ENCODE measurements at places on chromosomes 2 and 18.

DNA sequence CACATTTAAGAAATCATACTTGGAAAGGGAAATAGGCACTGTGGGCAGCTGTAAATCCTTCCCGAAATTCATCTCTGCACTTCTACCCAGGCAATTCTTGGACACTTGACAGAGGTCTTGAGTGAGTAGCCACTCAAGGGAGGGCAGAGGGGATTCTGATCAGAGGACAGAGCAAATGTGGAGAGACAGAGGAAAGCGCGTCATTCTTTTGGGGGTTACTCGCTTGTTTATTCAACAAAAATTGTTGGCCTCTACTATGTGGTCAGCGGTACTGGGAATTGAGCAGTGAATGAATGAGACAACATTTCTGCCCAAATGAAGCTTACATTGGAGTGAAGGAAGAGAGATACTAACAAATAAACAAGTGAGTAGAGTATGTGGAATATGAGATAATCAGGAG is 41.4 kb upstream of the YES1 start:
- DNase-seq = no peak

- no peak for DNase-seq
Observed at GRCh38 chr2:223501641-223502040, 100.5 kb downstream of the SCG2 start.

DNA sequence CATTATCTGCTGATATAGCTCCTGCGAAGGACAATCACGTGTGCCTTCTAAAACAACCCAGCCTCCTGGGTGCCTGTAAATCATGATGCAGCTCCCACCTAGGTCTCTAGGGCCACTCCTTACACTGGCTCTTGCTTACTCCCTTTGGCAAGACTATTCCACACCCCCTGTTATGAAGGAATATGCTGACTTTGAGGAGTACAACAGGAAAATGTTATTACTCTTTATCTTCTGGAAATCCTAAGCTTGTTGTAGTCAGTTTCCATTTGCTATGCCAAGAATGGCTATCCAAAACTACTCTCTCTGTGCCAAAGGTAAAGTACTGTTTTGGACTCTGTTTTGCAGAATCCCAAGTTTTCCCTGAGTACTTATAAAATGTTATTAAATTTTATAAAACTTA is 7.7 kb downstream of the SGO2 start:
- DNase-seq = no peak

DNA sequence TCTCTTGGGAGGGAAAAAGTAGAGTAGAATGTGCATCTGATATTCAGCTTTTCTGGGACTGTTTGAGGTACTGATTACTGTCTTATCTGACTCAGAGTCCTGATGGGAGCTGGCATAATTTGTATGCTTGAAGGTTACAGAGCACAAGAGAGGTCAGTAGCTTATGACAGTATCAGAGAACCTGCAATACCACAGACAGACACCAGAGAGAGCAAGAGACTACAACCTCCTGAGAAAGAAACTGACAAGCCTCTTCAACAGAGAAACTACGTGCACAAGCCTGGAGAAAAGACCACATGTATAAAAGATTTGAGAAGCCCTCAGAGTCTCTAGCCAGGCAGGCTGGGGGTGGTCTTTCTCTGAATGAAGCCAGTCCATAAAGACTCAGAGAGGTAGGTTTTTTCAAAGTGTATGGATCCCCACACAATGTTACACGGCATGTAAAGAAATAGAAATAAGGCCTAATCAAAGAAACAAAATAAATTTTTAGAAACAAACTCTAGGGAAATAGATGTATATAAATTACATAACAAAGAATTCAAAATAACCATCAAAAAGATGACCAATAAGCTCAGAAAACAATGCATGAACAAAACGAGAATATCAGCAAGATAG is 568.3 kb downstream of the LRRTM4 start:
- DNase-seq = peak; percentile 19

DNA sequence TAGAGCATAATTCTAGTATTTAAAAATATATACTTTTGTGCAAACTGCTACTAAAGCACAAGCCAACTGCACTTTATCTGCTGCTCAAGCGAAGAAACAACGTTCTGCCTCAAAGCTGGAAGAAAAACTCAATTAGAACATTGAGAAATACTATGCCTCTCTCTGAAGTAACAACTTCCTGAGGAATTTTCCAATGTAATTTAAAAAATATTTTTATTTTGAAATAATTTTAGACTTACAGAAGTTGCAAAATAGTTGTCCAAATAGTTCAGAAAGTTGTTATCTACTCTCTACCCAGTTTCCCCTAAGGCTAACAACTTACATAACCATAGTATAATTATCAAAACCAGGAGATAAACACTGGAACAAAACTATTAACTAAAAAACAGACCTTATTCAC is 12.3 kb upstream of the POLI start:
- peak; percentile 9 for DNase-seq

GRCh38 chr2:4486971-4487370 is 783.6 kb downstream of the DCDC2C start:
- no peak for DNase-seq

DNA sequence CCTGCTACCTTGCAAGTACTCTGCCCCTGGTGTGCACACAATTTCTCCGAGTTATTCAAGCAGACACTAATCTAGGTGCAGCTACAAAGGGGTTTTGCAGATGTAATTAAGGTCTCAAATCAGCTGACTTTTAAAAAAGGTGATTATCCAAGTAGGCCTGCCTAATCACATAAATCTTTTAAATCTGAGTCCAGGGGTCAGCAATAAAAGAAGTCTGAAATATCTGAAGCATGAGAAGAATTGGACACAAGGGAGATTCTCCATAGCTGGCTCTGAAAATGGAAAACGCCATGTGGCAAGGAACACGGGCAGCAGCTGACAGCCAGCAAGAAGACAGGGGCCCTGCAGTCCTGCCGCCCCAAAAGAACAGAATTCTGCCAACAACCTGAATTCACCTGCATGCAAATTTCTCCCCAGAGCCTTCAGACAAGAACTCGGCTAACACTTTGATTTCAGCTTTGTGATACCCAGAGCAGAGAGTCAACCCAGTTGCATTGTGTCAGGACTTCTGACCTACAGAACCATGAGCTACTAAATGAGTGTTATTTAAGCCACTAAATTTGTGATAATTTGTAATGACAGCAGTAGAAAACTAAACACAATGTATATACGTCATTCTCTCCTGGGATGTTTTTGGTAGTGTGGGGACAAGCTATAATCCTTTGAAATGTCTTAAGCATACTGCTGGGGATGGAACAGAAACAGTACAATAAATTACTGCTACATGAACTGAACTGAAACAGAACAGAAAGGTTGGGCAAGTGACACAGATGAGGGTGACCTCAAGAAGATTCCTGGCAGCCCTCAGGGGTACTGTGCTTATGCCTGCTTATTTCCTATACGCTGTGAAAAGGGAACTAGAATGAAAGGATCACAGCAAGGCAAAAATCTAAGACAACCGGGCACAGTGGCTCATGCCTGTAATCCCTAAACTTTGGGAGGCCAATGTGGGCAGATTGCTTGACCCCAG is 3.2 kb downstream of the INO80C start:
- DNase-seq = no peak

- DNase-seq = no peak
Observed at GRCh38 chr2:105754011-105754410, 9.3 kb downstream of the NCK2 start.

GRCh38 chr2:232211743-232212686 is 166.5 kb upstream of the ALPP start:
- no peak for DNase-seq

- no peak for DNase-seq
Observed at GRCh38 chr18:57078614-57079013, 68.3 kb upstream of the BOD1L2 start.

GRCh38 chr2:25234738-25235137 is 66.4 kb upstream of the POMC start:
- DNase-seq = no peak

DNA sequence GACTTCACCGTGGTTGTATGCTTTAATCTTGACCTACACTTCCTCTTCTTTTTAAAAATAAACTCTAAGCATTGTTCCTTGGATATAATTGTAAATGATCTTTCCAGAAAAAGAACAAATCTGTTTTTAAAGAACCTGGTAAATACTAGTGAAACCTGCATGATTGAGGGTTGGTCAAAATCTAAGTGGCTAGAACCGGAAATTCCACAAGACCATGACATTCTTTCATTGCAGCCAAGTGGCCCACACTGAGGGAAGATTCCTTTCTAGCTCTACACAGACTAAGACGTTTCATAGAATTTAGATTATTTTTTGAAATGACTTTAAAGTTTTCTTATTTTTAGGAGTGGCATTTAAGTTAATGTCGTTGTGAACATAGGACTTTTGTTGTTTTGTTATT is 356.7 kb downstream of the NYAP2 start:
- DNase-seq = no peak

DNA sequence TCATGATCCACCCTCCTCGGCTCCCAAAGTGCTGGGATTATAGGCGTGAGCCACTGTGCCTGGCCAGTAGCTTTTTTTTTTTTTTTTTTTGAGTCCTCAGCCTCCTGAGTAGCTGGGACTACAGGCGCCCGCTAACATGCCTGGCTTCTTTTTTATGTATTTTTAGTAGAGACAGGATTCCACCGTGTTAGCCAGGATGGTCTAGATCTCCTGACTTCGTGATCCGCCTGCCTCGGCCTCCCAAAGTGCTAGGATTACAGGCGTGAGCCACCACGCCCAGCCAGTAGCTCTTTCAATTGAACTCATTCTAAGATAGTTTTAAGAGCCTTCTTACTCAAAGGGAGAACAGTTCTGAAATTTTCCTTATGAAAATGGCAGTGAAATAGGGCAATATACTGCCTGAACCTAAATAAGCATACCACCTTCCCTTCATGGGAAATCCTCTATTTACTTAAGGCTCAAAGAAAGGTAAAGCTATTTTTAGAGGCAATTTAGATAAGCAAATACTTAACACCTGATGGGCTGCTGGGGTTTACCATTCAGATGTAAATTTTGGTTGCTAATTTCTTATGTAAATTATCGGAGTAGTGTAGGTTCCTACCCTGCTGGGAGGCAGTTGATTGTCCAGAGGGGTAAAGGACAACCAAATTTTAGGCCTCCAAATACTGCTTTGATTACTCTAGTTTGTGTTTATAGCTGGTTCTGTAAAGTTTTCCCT is 144.7 kb downstream of the GREB1L start:
- DNase-seq = no peak

- DNase-seq = no peak
Observed at GRCh38 chr18:50199921-50200320, 5.0 kb upstream of the MYO5B start.

DNA sequence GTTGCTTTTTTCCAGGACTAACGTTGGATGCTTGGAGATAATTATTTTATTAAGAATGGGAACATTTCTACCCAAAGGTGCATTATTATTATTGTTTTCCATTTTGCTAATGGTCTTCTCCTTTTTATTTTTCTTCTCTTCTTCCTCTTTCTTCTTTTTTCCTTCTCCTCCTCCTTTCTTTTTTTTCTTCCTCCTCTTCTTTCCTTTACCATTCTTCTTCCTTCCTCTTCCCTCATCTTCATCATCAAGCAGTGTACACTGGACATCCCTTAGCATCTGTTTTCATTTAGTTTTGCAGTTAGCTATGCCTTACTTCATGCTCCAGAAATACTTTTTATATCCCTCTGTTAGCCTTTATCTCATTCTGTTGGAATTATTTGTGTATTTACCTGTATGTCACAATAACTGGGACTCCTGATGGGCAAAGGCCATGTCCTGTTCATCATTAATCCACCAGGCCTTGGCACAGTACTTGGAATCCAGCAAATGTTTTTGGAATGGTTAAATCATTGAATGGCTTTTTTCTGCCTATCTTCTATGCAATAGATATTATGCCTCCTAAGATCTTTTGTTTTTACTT is 162.7 kb downstream of the CAMKMT start:
- no peak for DNase-seq

DNA sequence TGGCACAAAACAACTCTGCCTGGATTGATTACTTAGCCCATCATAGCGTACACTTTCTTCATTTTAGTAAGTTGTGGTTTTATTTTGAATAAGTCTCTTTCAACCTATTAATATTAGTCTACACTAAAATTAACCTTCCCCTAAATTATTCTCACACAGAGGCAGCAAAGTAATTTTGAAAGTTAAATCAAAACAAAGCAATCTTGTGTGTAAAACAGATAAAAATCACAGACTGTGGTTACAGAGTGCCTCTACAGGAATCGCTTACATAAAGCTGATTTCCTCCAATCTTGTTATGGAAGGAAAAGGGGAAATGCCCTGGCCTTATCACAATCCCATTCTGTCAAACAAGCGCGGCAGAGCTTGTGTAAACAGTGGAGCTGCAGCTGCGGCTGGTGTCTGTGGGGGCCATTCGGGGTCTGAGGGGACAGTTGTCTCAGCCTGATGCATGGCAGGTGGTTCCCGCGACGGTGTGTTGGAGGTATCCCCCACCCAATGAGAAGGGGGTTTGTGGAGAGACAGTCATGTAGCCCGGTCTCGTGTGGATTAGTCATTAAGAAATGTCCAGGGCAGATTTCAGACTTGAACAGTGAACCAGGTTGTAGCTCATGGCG is 42.1 kb downstream of the BCL2L11 start:
- no peak for DNase-seq

- no peak for DNase-seq
Observed at GRCh38 chr2:69931832-69932595, 17.1 kb downstream of the MXD1 start.

DNA sequence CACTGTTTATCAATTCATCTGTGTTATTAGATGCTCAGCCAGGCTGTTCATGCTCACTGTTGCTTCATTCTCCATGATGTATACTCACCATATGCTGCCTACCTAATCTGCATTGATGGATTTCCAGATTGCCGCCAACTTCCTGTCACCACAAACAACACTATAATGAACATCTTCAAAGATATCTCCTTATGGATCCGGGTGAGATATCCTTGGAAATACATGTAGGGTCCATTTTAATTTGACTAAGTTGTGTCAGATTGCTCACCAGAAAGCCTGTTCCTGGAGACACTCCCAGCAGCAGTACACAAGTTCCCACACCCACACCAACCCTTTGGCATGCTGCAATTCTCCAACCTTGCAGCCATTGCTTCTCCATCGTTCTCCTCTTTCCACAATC is 547.5 kb upstream of the TNP1 start:
- peak; percentile 37 for DNase-seq

- peak; percentile 64 for DNase-seq
Observed at GRCh38 chr2:200288670-200289429, 17.6 kb upstream of the SPATS2L start.

DNA sequence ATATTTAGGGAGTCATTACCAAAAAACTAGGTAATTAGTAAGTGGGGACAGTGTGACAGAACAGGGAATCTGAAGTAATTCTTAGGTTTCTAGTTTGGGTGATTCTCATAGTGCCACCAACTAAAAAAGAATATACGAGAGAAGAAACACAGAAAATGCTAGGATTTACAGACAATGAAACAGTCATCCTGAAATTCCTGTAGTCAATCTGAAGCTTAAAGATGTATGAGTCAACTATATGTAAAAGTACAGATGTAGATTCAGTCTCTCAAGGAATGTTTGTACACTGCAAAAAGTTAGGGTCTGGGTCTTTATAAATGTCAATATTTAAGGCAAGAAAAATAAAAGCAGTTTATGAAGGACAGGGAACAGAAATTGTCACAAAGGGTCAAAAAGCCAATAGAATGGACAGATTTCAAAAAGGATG is 107.0 kb downstream of the STRN start:
- no peak for DNase-seq
